ENCODE measurements at places on chromosomes 3 and 15. TPM values are rescaled to one million over a fixed set of nuclear protein-coding genes. Genes with fewer than 3 reads are reported as not detected.

GRCh38 chr15:63839722-63840121 lies 6.0 kb upstream of the HERC1 start:
- ATAC-seq, result no peak

DNA sequence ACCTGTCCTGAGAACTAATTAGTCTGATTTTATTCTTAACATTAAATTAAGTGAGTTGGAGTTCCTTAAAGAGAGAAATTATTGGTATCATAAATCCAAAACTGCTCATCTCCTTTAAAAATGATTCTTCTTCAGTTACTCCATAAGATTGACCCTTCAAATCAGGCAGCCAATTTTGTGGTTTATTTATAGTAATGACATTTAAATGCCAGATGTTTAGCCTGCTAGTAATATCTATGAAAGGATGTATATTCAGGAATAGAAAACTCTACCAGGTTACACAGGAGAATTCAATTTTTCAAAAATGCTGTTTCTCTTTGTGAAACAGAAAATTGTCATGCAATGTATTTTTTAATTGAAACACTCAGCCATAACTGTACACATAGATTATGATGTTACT lies 457.8 kb upstream of the ROBO2 start:
- no peak for ATAC-seq

GRCh38 chr15:73370151-73370550 lies 1.4 kb upstream of the HCN4 start:
- ATAC-seq, result peak; percentile 40

DNA sequence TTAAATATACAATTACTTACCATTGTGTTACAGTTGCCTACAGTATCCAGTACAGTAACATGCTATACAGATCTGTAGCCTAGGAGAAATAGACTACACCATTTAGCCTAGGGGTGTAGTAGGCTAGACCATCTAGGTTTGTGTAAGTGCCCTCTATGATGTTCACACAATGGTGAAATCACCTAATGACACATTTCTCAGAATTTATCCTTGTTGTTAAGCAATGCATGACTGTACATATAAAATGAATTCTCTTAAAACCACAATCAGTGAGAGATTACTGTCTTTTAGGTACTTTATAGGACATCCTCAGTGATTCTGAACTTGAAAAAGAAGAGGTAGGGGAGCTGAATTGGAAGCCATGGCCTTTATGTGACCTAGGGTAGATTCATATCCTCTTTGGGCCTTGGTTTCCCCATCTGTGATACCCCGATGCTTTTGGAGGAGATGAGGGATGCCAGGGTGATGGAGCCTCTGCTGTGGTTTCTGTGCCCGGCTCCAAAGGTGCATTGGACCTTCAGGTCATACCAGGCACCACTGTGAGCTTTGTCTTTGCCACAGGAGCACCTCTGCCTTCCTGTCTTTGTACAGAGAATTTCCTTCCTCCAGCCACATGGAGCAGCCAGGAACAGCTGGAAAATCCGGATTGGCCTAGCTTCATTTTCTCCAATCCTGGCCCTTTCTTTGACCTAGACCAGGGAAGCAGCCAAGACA lies 51.9 kb upstream of the FLNB start:
- peak; percentile 85 for ATAC-seq

GRCh38 chr3:17686613-17687012 lies 55.8 kb downstream of the TBC1D5 start:
- no peak for ATAC-seq

DNA sequence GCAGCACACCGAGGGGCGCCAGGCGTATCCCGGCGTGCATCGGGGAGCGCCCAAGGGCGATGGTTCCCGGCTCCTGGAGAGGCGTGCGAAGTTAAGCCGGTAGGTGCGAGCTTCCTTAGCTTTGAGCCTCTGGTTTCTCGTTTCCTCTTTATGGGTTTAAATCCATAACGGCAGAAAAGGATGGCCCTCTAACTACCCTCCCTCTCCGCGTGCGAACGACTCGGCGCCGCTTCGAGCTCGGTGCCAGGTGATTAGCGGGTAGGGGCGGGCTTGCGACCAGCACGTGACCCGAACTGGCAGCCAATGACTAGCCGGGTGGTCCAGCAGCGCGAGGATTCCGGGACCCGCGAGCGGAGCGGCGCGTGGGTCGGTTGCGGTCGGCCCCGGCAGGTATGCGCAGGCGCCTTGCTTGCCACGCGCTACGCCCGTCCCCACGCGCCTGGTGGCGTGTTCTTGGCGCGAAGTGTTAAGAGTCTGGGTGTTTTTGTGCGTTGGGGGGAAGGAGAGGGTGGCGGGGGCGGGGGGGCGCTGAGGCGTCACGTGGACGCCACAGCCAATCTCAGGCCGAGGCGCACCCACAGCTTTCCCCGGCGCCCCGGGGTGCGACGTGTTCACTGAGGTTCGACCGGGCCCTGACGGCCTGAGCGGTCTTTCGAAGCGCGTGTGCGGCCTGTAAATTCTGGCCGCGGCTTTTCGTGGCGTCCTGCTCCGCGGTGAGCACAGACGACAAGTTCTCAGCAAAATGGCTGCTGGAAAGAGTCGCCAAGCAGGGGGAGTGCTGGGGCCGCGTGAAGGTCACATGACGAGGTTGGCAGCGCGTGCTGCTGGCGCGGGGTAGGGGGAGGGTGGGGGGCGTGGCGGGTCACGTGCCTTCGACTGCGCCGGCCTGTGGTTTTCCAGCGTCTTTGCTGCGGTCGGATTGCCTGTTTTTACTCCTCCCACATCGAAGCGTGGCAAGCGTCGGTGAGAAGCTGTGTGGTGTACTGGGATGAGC lies 38.7 kb upstream of the MGA start:
- ATAC-seq, result peak; percentile 89

GRCh38 chr3:18307529-18307928 lies 117.6 kb downstream of the SATB1 start:
- no peak for ATAC-seq

DNA sequence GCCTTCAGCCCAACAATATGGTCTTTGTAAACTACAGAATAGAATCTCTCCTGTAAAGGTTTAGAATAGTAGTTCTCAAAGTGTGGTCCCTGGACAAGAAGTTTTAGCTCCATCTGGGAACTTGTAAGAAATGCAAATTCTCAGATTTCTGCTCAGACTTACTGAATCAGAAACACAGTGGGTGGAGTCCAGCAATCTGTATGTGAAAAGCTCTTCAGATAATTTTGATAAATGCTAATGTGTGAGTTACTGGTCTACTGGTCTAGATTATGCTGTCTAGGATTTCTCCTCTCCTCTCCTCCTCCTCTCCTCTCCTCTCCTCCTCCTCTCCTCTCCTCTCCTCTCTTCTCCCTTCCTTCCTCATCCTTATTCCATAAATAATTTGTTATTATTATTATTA lies 57.5 kb downstream of the RBMS3 start:
- no peak for ATAC-seq

GRCh38 chr3:169308654-169309250 lies 354.8 kb downstream of the MECOM start:
- ATAC-seq, result no peak

- ATAC-seq, result no peak
Measured at GRCh38 chr15:60605879-60606307, 127.0 kb upstream of the ICE2 start.

GRCh38 chr3:71724584-71725270 lies 475 bp downstream of the EIF4E3 start:
- peak; percentile 31 for ATAC-seq

GRCh38 chr3:127835993-127836882 lies 13.9 kb upstream of the MGLL start:
- no peak for ATAC-seq

DNA sequence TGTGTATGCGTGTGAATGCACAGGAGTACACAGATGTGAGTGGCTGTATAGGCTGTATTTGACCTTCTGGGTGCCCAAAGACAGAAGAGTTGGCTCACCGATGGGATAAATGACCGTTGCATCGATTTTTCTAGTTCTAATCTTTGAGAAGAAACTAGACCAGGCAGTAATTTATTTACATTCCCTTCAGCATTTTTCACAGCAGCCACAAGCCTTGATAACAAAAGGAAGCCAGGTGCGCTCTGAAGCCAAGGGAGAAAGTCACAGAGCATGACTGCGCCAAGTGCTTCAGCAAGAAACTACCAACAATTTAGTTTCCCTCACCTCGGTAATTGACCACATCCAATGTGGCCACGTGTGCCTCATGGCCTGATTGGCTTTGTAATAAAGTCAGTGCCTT lies 5.9 kb upstream of the FAM3D start:
- no peak for ATAC-seq

DNA sequence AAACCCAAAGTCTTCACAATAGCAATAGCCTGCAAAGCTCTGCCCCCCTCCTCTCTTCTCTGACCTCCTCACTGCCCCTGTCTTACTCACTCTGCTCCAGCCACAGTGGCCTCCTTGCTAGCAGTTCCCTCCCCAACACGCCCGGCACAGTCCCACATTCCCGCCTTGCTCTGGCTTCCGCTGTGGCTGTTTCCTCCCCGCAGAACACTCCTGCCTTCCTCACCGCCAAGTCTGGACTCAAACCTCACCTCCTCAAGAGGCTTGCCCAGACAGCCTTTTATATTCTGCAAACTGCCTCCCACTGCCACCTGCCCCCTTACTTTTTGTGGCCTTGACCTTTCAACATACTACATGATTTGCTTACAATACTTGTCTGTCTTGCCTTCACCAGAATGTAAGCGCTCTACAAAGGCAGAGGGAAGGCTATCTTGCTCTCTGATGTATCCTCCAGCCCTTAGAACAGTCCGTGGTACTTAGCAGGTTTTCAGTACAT lies 406 bp upstream of the MPI start:
- peak; percentile 17 for ATAC-seq

DNA sequence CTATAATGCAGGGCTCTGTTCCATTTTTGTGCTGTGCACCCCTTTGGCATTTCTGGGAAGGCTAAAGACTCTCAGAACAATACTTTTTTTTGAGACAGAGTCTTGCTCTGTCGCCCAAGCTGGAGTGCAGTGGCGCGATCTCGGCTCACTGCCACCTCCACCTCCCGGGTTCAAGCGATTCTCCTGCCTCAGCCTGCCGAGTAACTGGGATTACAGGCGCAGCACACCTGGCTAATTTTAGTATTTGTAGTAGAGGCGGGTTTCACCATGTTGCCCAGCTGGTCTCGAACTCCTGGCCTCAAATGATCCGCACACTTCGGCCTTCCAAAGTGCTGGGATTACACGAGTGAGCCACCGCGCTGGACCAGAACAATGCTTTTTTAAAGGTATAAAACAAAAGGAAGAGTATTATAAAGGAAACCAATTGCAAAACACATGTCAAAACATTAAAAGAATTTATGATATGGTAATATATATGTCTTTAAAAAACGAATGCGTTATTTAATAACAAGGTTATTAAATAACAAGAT lies 999 bp downstream of the SQOR start:
- no peak for ATAC-seq

DNA sequence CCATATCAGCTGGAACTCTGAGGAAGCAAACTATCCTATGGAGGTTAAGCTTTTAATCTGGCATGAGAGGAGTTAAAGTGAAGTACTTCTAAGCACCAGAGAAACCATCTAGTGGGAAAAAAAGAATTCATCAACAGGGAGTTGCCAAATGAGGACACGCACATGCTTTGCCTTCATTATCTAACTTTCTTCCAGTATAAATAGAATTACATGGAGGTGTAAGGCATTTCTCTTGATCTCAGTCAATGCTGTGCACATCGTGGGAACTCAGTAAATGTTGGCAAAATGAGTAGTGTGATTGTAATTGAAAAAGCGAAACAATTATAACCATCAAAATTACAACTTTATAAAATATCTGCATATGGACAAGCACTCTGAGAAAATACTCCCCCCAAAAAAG lies 8.0 kb upstream of the GSK3B start:
- ATAC-seq, result no peak

GRCh38 chr3:64380546-64380945 lies 155.3 kb upstream of the PRICKLE2 start:
- ATAC-seq, result no peak

DNA sequence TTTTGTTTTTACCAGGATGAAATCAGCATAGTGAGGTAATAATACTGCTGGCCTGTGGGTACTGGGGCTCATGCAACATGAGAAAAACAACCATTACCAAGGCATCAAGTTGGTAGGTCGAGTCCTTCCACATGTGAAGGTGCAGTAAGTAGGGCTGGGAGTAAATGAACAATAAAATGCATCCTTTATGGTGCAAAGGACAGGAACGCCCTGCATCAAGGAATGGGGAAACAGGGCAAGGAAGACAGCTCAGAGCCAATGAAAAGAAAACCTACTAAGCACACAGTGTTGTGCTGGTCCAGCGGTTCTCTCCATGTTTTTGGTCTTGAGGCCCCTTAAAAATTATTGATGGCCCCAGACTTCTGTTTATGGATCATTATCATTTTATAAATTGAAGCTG lies 168.5 kb upstream of the TPM1 start:
- ATAC-seq, result no peak

DNA sequence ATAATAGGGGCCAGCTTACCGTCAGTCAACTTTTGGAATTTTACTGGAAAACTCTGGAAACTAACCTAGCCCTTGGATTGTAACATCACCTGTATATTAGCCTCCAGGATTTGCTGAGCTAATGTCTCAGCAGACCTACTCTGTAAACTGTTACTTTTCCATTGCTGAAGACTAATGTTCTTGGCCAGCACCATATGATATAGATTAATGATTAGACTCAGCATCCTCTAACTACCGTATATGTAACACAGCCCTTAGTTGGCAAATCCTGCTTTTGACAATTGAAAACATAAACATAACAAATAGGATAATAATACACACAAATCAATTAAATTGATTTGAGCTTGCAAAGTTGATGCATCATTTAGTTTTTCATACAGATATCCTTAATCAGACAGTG lies 26.6 kb upstream of the GBE1 start:
- ATAC-seq, result no peak

DNA sequence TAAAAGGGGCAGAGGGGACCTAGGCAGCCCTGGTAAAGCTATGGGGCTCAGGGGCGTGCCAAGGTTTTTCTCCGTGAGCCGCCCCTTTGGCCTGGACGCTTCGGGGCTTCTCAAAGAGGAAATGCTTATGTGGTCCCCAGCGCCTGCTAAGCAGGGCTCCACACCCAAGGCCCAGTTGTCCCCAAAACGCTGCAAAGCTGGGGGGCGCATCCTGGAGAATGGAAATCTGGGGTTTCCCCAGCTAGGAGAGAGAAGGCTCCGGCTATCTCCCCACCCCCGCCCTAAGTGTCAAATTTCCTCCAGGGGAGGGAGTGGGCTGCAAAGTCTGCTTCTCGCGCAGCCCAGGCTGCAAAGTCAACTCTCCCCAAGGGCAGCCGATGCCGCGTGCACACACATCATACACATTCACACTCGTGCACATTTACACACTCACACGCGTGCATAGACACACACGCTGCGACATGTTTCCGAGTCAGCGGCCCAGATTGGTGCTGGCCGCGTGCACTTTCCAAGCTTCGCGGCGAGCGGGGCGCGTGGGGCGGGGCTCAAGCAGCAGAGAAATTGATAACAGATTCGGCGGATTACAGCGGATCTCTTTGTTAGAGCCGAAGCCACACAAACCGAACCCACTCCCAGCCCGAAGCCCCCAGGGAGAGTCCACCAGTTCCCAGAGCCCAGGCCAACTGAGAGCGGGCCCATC lies 4.5 kb downstream of the WNT5A start:
- ATAC-seq, result no peak

FYTTD1 gene
- 23.7 TPM for total RNA-seq

CCR1 gene
- total RNA-seq, result 0.66 TPM

TMCO5A gene
- total RNA-seq, result not detected

ZNF35 gene
- total RNA-seq, result 1.6 TPM

C3orf20 gene
- total RNA-seq, result 0.45 TPM

ZNF619 gene
- 1.5 TPM for total RNA-seq

CA12 gene
- 0.15 TPM for total RNA-seq

All from activated T-helper 17 cell treated with anti-CD3 and anti-CD28 coated beads, Interleukin-2, amount 50 U/mL, for 72 hours (primary cell).